ENCODE measurements at places on chromosomes 6 and 20.

GRCh38 chr6:11231564-11232192, 790 bp downstream of the NEDD9 start:
- no peak for DNase-seq

DNA sequence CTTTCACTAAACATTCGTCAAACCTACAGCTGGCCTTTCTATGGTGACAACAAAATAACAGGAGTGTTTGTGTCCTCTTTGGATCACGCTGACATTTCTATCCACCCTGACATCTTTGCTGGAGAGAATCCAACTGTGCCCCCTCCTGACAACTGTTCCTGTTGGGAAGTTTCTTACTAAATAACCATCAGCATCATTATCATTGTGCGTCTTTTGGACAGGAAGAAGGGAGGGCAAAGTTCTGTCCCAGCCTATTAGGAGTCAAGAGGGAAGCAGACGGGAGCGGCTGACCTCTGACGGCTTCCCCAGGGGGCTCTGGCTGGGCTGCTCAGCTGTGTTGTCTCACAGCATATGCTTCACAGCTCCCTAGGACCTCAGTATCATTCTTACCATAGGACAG, 195.9 kb upstream of the SULF2 start:
- DNase-seq: no peak

DNA sequence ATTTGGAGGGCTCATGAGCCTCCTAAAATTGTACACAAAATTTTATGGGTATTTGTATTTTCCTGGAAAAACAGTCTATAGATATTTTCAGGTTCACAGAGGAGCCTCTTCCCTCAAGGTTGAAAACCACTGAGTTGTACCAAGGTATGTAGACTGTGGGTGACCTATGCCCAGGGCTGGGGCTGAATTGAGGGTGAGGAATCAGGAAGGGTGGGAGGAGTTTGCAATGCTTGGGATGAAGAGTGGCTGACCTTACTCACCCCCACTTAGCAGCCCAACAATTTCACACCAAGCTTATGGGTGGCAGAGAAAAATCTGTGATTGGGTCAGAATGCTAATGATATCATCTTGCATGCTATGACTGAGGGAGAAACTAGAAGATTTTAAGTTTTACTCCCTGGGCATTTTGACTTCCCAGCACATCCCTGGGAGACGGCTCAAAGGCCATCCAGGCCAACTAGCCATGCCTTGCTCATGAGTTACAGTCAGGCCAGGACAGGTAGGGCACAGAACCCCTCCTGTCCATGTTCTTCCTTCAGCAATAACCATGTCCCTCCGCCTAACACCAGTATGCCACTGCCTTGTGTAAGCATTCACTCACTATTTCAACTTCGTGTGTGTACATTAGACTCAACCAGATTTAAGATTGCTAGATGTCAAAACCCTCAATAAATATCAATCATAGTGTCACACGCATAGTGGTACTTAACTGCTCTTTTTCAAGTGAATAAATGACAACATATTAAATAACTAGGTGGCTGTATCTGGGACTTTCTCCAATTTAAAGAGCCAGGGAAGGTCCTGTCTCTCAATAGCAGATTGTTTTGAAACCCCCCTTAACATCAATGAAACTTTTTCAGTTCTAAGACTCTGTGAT, 16.6 kb downstream of the ADTRP start:
- no peak for DNase-seq

- peak; percentile 9 for DNase-seq
Observed at GRCh38 chr6:21597801-21598673, 4.5 kb downstream of the SOX4 start.

- no peak for DNase-seq
Observed at GRCh38 chr6:47005486-47005885, 36.6 kb downstream of the ADGRF1 start.

DNA sequence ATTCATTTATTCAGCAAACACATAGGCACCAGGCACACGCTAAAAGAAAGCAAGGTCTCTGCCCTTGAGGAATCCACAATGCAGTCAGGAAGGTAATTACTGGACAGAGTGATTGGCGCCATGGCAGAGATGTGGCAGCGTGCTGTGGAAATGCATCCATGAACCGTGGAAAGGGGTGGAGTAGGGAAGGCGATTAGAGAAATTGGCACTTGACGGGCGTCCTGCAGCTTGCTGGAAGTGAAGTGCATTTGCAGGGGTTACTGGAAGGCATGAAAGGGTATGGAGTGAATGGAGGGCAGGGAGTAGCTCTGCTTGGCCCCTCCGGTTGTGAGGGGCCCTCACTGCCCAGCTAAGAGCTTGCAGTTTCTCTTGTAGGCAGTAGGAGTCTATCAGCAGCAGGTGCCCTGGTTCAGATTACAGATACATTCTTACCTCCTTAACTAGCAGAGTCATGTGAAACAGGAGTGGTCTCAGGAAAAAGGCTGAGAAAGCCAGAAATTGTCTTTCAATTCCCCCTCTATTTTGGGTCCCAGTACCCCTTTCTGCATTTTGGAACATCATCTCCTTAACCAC, 122.5 kb upstream of the TIAM2 start:
- DNase-seq: no peak

DNA sequence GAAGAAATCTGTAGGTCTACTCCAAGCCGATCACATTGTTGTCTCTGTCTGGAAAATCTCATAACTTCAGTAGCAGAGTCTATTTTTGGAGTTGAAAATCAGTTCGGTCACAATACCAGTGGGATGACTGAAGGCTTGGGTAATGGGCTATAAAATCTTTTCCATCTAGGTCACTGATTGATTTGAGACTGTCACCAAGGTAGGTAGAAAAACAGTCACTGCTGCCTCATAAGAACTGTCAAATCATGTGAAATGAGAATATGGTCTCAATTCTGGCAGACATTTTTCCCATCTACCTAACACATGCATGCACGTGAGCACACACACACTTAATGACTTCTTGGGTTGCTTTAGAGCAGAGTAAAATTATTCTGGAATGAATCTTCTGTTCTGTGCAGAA, 1162.8 kb upstream of the CITED2 start:
- no peak for DNase-seq

- DNase-seq: no peak
Observed at GRCh38 chr20:51562332-51563173, 20.0 kb upstream of the NFATC2 start.

All from CD8-positive, alpha-beta T cell (primary cell).